ENCODE measurements at places on chromosomes 5 and 9.
A peak's percentile ranks its signal among the peaks of the same experiment; 100 is the strongest.

GRCh38 chr5:76414788-76415187 lies 11.7 kb downstream of the IQGAP2 start:
- no peaks in the 10 kb centered on the region for H3K4me1 ChIP-seq
- no peak overlapping the region for H3K27ac ChIP-seq
- H3K4me3 ChIP-seq = no peak overlapping the region
- no peaks in the 10 kb centered on the region for H3K36me3 ChIP-seq
- no peak for DNase-seq

DNA sequence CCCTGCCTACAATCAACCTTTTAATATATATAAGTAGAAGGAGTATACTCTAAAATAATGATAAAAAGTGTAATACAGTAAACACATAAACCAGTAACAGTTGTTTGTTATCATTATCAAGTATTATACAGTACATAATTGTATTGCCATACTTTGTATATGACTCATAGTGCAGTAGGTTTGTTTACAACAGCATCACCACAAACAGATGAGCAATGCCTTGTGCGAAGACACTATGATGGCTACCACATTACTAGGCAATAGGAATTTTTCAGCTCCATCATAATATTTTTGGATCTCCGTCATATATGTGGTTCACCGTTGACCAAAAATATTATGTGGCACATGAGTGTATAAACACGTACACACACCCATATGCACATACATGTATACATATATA lies 69.7 kb upstream of the APC start:
- no peak for DNase-seq
- no peak overlapping the region for H3K27ac ChIP-seq
- no peaks in the 10 kb centered on the region for H3K4me1 ChIP-seq

GRCh38 chr9:134325813-134326723 lies at the start of gene RXRA:
Gene RXRA (plus strand): TSS chr9:134326455. CDS start chr9:134326632, 177 bp downstream.
- DNase-seq = peak; percentile 91
- no peaks in the 10 kb centered on the region for H3K27me3 ChIP-seq
- H3K4me1 ChIP-seq = peaks cover 20% of the 10 kb centered on the region
- peak within 1 kb of the TSS; percentile 62 for H3K4me3 ChIP-seq
- H3K36me3 ChIP-seq = no peaks in the 10 kb centered on the region

DNA sequence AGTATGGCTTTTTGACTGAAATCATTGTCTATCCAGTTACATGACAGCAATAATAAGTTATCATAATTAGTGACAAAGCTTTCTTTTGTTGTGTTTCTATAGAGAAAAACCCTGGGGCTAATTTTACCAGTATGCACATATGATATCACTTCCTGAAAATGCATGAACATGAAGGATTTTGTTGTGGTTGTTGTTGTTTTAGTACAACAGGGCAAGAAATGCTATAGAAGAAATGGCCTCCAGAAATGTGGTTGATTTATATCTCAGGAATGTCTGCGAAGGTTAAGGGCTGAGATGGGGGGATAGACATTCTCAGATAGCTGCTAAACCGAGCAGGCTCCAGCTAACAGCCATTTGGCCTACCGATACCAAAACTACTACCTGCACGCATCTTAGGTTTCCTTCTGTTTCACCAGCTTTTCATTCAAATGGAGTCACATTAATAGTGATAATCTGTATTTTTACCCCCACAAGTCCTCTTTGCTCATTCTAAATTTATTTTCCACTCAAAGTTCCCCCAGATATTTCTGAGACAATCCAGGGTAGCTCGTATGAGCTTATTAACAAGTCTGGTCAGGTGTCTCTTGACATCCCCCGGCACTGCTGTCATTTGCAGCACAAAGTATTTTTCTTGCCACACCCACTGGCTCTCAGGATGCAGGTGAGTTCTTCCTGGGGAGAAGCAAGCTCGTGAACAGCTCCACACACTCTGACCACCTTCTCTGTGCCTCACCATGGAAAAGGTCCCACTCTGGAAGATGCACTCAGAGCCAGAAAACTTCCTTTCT lies 232.4 kb upstream of the GAS1 start:
- no peak overlapping the region for H3K27ac ChIP-seq
- no peak overlapping the region for H3K4me3 ChIP-seq
- H3K36me3 ChIP-seq = no peaks in the 10 kb centered on the region
- H3K27me3 ChIP-seq = no peaks in the 10 kb centered on the region
- no peaks in the 10 kb centered on the region for H3K4me1 ChIP-seq

- no peak for DNase-seq
- no peaks in the 10 kb centered on the region for H3K4me1 ChIP-seq
- no peak overlapping the region for H3K4me3 ChIP-seq
- no peaks in the 10 kb centered on the region for H3K27me3 ChIP-seq
- H3K27ac ChIP-seq = no peak overlapping the region
These were observed 223.2 kb downstream of the TLR4 start for GRCh38 chr9:117927354-117927753.

DNA sequence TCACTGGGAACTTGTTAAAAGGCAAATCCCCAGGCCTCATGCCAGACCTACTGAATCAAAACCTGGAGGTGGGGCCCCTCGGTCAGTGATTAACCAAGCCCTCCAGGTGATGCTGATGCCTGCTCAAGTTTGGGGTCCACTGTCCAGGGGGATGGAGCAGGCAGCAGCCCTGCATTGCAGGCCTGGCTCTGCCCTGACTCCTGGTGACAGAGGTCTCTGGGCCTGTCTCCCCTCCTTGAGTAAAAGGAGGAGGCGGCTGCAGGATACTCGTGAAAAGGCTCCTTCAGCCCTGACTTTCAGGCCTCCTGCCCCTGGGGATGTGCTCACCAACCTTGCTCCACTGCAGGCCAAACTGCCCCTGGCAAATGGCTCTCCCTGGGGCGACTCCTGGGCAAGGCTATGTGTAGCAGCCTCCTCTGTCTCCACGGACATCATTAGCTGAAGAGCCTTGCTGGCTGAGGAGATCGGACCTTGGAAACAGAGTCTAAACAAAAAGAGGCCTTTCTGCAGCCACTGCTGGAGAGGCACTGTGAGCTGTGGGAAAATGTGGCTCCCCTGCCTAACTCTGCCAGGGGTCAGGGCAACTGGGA lies 134.8 kb upstream of the ALDH1B1 start:
- no peaks in the 10 kb centered on the region for H3K36me3 ChIP-seq
- H3K27ac ChIP-seq = no peak overlapping the region
- no peak for DNase-seq
- no peaks in the 10 kb centered on the region for H3K4me1 ChIP-seq
- no peak overlapping the region for H3K4me3 ChIP-seq
- H3K27me3 ChIP-seq = peaks cover 17% of the 10 kb centered on the region

GRCh38 chr9:8419596-8420275 lies 620.2 kb upstream of the DMAC1 start:
- no peak overlapping the region for H3K4me3 ChIP-seq
- H3K4me1 ChIP-seq = no peaks in the 10 kb centered on the region
- no peaks in the 10 kb centered on the region for H3K36me3 ChIP-seq
- DNase-seq = no peak
- H3K27ac ChIP-seq = no peak overlapping the region

- H3K27ac ChIP-seq = no peak overlapping the region
- H3K27me3 ChIP-seq = no peaks in the 10 kb centered on the region
- peaks cover 71% of the 10 kb centered on the region for H3K36me3 ChIP-seq
- H3K4me3 ChIP-seq = no peak overlapping the region
These were observed 9.5 kb downstream of the BAG1 start for GRCh38 chr9:33255014-33255413.

DNA sequence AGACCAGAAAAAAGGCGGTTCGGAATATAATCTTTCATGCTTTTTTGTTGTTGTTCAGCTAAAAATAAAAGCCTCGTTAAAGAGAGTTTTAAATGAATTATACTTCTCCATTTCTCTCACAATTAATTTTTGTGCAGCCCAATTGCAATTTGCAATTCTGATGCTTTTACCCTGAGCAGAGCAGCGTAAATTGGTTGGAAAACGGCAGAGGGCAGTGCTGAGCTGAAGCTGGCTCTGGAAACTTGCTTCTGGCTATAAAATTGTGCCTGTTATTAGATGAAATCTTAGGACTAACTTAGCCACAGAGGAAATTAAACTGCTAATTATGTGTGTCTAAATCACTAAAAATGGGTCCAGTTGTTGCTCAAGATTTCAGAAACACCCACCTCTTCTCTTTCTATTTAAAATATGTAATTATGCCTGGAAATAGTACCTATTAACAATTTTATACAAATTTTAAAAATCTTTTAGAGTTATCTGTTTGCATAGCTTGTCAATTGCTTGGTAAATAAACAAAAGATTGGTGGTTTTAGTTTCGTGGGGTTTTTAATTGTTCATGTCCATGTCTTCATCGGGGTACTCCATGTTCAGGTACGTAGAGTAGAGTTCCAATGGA lies 441.8 kb upstream of the TLE4 start:
- no peaks in the 10 kb centered on the region for H3K4me1 ChIP-seq
- no peaks in the 10 kb centered on the region for H3K27me3 ChIP-seq
- DNase-seq = peak; percentile 4
- H3K36me3 ChIP-seq = no peaks in the 10 kb centered on the region
- no peak overlapping the region for H3K27ac ChIP-seq
- no peak overlapping the region for H3K4me3 ChIP-seq

DNA sequence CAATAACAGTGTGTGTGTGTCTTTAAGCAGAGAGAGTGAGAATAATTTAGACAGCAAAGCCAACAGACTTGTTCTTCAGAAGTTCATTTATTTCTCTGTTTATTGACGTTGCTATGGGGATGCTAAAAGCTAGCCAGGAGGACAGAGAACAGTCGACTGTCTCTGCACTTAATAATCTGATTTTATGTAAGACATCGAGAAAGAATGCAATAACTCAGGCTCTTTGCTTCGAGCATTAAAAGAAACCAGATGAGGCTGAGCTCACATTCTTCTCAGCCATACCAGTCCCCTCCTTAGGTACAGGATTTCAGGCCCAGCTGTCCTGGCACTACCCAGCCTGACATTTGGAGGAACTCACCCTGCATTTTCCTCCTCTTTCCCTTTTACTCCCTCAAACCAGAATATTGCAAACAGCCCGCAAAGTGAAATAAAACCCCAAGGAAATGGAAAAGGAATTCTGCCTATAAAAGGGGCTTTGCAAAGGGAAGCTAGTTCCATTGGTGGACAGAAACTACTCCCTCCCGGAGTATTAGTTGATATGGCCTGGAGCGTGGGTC lies 44.5 kb upstream of the DPYSL3 start:
- no peaks in the 10 kb centered on the region for H3K4me1 ChIP-seq
- no peak overlapping the region for H3K27ac ChIP-seq
- H3K36me3 ChIP-seq = no peaks in the 10 kb centered on the region
- no peak overlapping the region for H3K4me3 ChIP-seq
- no peak for DNase-seq
- no peaks in the 10 kb centered on the region for H3K27me3 ChIP-seq

DNA sequence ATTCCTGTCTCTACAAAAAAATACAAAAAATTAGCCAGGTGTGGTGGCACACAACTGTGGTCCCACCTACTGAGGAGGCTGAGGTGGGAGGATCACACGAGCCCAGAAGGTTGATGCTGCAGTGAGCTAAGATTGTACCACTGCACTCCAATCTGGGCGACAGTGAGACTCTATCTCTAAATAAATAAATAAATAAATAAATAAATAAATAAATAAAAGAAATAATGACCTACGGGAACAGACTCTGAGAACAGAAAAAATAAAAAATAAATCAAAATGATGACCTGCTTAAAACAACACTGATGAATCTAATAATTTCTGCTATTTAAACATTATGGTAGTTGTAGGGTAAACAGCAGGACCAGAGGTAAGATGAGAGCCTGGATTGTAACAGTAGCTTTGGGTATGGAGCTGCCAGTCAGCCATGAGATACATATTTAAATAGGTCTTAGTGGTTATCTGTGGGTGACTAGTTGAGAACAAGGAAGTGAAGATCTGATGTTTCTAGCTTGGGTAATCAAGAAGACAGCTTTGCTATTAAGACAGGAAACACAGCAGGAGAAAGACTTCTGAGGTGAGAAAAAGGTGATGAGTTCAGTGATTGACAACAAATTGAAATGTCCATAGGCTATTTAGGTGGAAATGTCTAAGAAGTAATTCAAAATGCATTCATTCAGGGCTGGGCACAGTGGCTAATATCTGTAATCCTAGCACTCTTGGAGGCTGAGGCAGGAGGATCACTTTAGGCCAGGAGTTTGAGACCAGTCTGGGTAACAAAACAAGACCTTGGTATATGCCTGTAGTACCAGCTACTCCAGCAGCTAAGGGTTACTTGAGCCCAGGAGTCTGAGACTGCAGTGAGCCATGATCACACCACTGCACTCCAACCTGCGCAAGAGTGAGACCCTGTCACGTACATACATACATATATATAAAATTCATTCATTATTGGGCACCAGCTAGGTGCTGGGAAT lies 11.0 kb downstream of the RNF145 start:
- H3K27ac ChIP-seq = no peak overlapping the region
- DNase-seq = no peak
- H3K36me3 ChIP-seq = peaks cover 92% of the 10 kb centered on the region
- no peaks in the 10 kb centered on the region for H3K27me3 ChIP-seq

DNA sequence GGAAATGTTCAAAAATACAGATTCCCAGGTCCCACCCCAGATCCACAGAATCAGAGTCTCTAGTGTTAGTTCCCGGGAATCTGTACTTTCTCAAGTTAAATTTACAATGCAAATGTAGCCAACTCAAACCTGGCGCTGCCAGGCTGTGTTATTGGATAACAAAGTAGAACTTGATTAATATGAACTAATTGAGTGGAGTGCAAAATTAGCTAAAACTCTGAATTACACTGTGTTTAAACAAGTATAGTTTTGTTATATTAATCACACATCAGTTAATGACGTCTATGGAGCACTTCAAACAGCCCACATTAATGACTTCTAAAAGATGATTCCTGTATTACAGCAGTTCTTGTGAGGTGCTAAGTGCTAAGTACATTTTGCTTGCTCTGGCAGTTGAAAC lies 32.4 kb upstream of the CYFIP2 start:
- no peak overlapping the region for H3K27ac ChIP-seq
- no peaks in the 10 kb centered on the region for H3K4me1 ChIP-seq
- H3K36me3 ChIP-seq = no peaks in the 10 kb centered on the region
- no peak for DNase-seq
- H3K27me3 ChIP-seq = no peaks in the 10 kb centered on the region
- no peak overlapping the region for H3K4me3 ChIP-seq

GRCh38 chr5:80495891-80496290 lies 8.0 kb downstream of the FAM151B start:
- no peaks in the 10 kb centered on the region for H3K4me1 ChIP-seq
- H3K27me3 ChIP-seq = peaks cover 11% of the 10 kb centered on the region
- no peak for DNase-seq

DNA sequence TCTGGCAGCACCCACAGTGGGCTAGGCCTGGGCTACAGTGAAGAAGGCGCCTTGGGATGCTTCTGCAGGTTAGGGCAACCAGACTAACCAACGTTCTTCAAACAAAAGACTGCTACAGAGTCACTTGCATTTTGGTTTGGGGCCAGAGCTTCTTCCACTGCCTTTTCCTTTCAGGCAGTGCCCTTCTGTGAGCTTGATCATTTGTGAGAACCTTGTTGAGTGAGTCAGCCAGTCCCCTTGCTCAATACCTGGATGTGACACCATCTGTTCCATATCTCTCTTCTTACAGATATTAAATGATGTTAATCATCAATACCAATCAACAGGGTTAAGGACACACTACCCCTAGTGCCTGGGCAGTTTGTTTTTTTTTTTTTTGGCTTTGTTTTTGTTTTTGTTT lies 46.5 kb upstream of the VDAC1 start:
- H3K27ac ChIP-seq = no peak overlapping the region
- DNase-seq = no peak
- no peak overlapping the region for H3K4me3 ChIP-seq
- H3K27me3 ChIP-seq = peaks cover 46% of the 10 kb centered on the region

GRCh38 chr5:88368201-88368600 lies 99.6 kb upstream of the TMEM161B start:
- no peaks in the 10 kb centered on the region for H3K36me3 ChIP-seq
- no peaks in the 10 kb centered on the region for H3K4me1 ChIP-seq
- no peaks in the 10 kb centered on the region for H3K27me3 ChIP-seq
- no peak overlapping the region for H3K27ac ChIP-seq
- no peak for DNase-seq
- H3K4me3 ChIP-seq = no peak overlapping the region
